ENCODE measurements at places on chromosomes 16 and 17.

DNA sequence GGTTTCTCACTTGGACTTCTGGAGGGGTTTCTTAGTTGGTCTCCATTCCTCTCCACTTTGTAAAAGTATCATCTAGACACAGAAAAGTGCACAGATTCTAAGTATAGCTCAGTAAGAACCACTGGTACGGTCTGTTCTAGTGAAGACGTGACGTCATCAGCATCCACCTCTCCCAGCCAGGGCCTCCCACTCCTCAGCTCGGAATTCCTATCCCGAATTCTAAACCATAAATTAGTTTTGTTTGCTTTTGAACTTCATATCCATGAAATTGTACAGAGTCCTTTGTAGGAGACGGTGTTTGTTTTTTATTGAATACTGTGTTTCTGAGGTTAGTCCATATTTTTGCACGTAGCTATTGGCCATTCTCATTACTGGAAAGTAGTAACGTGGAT, 25.5 kb downstream of the FOXK2 start:
- DNase-seq: no peak

DNA sequence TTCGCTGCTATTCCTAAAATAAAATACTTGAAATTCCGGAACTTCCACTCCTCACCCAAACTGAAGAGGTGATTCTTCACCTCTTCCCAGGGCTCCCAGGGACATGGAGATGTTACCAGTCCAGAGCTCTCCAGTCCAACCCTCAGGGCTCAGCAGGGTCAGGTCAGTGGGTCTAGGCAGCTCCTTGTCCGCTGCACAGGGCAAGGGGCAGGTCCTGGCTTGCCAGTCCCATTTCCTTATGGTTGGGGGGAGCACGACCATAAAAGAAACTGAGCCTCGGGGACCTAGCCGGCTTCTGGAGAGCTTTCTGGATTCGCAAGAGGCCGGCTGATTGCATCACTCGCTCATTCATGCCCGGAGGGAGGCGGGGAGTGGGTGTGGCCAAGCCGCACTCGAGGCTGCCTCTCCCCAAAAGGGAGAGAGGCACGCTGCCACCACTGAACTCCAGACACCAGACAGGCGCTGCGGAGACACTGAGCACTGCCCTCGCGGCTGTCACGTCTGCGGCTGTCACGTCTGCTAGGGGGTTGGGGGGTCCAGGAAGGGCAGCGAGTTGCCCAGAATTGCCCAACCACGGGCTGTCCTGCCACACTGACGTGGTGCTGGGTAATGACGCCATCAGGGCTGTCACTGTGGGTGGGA, 15.8 kb downstream of the SLC7A5 start:
- DNase-seq: peak; percentile 65

DNA sequence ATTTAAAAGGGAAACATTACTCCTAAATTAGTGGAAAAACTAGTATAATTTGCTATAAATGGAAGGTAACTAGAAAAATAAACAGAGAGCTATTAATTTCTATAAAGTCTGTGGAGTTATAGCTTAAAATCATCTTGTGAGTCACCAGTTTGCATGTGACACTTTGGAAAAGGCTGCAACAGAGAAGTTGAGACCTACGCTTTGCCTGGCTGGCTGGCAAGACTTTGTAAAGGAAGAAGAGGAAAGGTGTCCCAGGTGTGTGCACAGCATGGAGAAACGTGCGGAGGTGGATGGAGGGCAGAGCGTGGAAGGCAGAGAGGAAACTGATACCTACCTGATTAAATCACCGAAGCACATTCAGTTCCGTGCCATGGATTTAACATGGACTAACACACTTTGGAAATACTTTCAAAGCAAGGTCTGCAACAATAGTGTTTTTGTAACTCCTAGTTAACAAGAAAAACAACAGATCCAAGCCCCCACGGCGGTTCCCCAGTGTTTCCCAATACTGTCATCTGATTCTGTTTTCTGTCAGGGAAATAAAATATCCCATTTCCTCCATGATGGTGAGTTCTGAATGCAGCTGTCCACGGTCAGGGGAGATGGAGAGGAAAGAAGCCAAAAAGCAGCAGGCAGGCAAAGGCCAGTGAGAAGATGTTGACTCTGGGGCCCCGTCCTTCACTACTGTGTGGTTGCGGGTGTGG, 134.8 kb downstream of the XYLT1 start:
- no peak for DNase-seq

DNA sequence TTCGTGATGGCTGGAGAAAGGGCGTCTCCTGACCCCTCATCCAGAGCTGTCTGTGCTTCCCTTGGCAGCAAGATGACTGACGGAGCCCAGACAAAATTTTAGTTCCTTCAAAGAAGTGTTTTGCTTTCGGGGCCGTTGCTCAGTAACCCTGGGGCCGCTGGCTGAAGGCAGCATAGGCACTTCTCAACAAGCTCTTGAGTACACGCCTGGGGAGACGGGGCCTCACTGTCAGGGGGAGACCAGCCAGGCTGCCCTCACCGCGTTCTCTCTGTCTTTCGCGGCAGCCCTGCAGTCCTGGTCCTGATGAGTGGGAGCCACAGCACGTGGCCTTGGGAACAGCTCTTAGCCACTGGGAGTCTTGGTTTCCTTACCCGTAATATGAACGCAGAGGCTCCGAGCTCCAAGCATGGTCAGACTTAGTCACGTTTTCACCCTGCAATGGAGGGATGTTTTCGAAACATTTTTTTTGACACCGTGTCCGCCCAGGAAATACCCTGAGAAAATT, 86.0 kb downstream of the IRF8 start:
- no peak for DNase-seq

All from amniotic stem cell (primary cell).